ENCODE measurements at places on chromosomes 1 and 21.

- no peaks in the 10 kb centered on the region for H3K27me3 ChIP-seq
- no peaks in the 10 kb centered on the region for H3K36me3 ChIP-seq
- H3K4me1 ChIP-seq, result no peaks in the 10 kb centered on the region
Measured at GRCh38 chr1:91653183-91653582, 152.5 kb downstream of the CDC7 start.

GRCh38 chr1:91553177-91553591 is 52.5 kb downstream of the CDC7 start:
- no peak overlapping the region for H3K4me3 ChIP-seq
- no peak overlapping the region for H3K27ac ChIP-seq
- no peaks in the 10 kb centered on the region for H3K36me3 ChIP-seq
- no peaks in the 10 kb centered on the region for H3K27me3 ChIP-seq

DNA sequence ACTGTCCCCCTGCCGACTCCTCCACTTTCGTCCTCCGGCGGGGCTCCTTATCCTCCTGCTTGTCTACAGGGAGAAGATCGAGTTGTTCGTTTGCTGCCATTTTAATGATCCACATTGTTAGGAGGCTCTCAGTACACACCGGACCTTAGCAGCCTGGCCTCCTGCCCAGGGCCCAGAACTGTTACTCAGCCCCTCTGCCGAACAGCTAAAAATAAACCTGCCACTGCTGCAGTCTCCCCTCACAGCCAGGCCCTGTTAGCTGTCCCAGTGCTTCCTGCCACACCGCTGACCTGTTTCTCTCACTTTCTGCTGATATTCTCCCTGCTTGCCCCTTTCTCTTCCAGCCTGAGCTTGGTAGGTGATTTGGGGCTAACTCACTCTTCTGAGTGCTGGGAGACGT is 8.3 kb downstream of the MAPKAPK2 start:
- DNase-seq, result no peak
- peak overlapping the region; percentile 75 for H3K27ac ChIP-seq
- no peak overlapping the region for H3K4me3 ChIP-seq
- H3K4me1 ChIP-seq, result peaks cover 70% of the 10 kb centered on the region

- no peak overlapping the region for H3K27ac ChIP-seq
- H3K36me3 ChIP-seq, result no peaks in the 10 kb centered on the region
- H3K4me3 ChIP-seq, result no peak overlapping the region
- H3K4me1 ChIP-seq, result no peaks in the 10 kb centered on the region
- DNase-seq, result no peak
Measured at GRCh38 chr1:106753066-106753465, 303.4 kb upstream of the PRMT6 start.

DNA sequence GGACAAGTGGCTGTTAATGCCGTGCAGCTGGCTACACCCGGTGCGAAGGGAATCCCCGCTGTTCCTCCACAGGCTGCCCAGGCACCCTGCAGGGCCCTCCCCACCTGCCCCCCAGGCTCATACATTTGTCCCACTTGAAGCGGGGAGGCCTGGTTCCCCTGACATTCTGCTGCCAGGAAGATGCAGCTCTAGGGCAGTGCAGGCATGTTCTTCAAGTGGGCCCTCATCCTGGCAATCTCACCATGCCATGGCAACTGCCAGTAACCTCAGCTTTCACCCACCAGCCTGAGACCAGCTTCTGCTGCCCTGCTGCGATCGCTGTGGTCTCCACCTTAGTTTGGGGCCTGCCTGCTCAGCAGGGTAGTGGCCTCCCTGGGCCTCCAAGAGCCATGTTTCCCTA is 151.9 kb upstream of the COL6A1 start:
- no peak overlapping the region for H3K4me3 ChIP-seq
- no peaks in the 10 kb centered on the region for H3K4me1 ChIP-seq

DNA sequence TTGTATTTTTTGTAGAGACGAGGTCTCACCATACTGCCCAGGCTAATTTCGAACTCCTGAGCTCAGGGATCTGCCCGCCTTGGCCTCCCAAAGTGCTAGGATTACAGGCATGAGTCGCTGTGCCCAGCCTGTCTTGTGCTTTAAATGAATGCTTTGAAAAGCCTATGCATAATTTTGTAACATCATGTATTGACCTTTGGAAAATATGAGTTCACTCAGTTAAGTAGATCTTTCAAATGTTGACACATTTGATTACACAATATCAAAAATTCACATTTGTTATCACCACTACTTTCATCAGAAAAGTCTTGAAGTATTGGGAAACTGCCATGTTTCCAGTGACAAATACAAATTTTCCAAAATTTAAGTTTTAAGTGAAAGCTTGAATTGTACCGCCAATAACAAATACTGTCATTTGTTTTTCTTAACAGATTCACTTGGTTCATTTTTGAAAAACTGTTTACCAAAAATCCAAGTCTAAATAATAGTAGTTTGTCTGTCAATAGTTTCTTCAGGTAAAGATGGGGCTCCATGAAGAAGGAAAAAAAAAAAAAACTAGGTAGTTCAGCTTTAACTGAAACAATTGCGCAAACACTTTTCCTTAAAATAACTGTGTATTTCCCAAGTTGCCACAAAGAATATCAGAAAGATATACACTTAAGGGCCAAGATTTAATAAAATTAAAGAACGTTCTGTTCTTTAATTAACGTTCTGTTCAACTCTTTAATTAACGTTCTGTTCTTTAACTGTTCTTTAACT is 233.2 kb upstream of the NR5A2 start:
- H3K27me3 ChIP-seq, result no peaks in the 10 kb centered on the region
- no peaks in the 10 kb centered on the region for H3K4me1 ChIP-seq
- H3K36me3 ChIP-seq, result no peaks in the 10 kb centered on the region

GRCh38 chr1:43704838-43705237 is 2.5 kb upstream of the ST3GAL3 start:
- DNase-seq, result no peak
- no peak overlapping the region for H3K27ac ChIP-seq
- H3K27me3 ChIP-seq, result no peaks in the 10 kb centered on the region
- H3K36me3 ChIP-seq, result no peaks in the 10 kb centered on the region
- H3K4me3 ChIP-seq, result no peak overlapping the region

DNA sequence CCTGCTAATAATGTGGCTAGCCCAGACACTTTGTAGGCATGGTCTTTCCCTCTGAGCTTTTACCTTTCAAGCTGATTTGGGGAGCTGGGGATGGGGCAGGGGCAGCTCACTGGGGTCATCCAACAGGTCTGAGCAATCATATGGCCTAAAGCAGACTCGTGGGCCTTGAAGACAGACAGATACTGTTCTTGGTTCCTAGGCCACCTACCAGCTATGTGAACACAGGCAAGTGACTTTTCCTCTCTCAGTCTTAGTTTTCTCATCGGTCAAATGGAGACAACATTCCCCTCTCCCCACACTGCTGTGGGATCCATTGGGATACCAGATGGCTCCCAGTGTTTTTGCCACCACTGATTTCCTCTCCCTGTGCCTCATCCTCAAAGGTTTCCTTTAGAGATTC is 181.8 kb downstream of the RRAGC start:
- no peak overlapping the region for H3K4me3 ChIP-seq
- H3K36me3 ChIP-seq, result no peaks in the 10 kb centered on the region
- no peaks in the 10 kb centered on the region for H3K27me3 ChIP-seq
- no peaks in the 10 kb centered on the region for H3K4me1 ChIP-seq
- no peak for DNase-seq

DNA sequence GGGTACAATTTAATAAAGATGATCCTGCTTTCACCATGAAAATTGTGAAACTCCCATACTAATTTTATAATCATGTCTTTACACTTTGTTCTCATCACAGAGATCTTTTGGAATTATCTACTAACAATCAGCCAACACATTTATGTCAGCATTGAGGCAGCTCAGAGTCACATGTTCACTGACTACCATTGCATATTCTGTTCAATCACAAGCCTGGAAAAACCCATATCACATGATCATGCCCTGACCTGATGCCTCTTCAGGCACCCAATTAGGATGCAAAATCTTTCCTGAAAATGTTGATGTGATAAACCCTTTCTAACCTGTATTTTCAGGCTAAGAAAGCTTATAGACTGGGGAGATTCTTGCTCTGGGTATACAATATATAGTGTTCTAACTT is 21.6 kb upstream of the RASAL2 start:
- no peak for DNase-seq
- no peak overlapping the region for H3K27ac ChIP-seq
- no peaks in the 10 kb centered on the region for H3K36me3 ChIP-seq
- H3K27me3 ChIP-seq, result no peaks in the 10 kb centered on the region

GRCh38 chr1:19775317-19775716 is 24.4 kb downstream of the TMCO4 start:
- no peaks in the 10 kb centered on the region for H3K27me3 ChIP-seq
- no peaks in the 10 kb centered on the region for H3K36me3 ChIP-seq
- no peaks in the 10 kb centered on the region for H3K4me1 ChIP-seq
- no peak for DNase-seq

DNA sequence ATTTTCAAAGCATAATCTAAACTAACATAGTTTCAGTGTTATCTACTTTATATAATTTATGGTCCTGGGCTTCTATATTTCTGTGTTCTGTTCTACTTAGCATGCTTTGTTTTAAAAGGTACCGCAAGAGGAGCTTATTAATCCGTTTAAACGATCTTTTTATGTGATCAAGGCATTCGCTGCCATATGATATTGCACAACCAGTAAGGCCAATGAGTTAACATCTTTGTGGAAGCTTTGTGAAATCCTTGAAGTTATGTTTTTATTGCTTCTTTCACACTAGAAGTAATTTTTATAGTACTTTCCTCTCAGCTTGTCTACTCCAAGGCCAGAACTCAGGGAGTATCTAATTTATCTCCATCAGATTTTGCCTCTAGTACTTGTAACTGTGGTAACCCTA is 8.9 kb downstream of the LRRC8C start:
- no peaks in the 10 kb centered on the region for H3K4me1 ChIP-seq
- H3K36me3 ChIP-seq, result no peaks in the 10 kb centered on the region
- no peak overlapping the region for H3K4me3 ChIP-seq

DNA sequence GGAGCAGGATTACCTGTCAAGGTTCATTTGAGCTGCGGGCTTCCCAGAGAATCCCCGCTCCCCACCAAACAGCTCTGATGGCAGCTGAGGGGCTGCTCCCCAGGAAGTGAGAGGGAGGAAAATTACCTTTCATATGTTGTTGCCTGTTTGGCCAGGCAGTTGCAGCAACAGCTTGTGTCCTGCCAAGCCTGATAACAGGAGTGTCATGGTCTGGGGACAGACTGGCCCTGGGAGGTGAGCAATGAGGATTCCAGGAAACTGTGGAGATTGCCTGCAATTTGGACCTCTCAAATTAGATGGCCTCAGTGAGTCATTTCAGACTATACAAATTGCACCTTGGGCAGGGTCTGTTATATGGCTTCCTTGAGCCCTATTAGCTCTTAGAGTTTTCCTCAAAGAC is 189.3 kb downstream of the PTPRU start:
- H3K36me3 ChIP-seq, result no peaks in the 10 kb centered on the region
- DNase-seq, result no peak
- no peak overlapping the region for H3K27ac ChIP-seq
- H3K4me1 ChIP-seq, result no peaks in the 10 kb centered on the region
- H3K4me3 ChIP-seq, result no peak overlapping the region

DNA sequence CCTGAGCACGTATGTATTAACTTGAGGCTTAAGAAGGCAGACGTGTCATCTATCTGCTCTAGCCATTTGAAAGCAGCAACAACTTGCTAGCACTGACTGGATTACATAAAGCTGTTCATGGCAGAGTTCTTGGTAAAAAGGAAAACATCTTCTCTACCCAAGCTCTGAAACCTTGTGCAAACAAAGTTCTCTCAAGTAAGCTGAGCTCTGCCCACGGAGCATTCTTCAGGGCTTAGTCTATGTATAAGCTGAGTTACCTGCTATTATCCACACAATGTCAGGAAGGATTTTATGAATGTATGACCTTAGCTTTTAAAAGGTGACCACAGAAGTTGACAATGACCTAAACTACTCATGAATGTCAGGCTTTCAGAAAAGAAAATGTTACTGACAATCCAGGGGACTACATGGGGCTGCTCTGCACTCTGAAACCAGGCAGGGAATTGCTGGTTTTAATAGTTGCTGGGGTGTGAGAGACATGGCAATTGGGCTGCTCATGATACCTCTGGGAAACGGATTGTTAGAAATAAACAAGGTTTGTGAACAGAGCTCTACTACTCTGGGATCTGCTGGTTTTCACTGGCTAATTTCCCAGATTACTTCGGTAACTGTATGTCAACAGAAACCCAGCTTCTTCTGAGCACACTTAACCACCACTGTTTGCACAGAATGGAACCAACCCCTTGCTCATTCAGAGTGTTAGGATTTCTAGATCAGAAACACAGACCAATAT is 29.6 kb upstream of the CCN1 start:
- H3K4me3 ChIP-seq, result no peak overlapping the region
- no peaks in the 10 kb centered on the region for H3K27me3 ChIP-seq
- H3K4me1 ChIP-seq, result peaks cover 19% of the 10 kb centered on the region
- peak overlapping the region; percentile 50 for H3K27ac ChIP-seq

DNA sequence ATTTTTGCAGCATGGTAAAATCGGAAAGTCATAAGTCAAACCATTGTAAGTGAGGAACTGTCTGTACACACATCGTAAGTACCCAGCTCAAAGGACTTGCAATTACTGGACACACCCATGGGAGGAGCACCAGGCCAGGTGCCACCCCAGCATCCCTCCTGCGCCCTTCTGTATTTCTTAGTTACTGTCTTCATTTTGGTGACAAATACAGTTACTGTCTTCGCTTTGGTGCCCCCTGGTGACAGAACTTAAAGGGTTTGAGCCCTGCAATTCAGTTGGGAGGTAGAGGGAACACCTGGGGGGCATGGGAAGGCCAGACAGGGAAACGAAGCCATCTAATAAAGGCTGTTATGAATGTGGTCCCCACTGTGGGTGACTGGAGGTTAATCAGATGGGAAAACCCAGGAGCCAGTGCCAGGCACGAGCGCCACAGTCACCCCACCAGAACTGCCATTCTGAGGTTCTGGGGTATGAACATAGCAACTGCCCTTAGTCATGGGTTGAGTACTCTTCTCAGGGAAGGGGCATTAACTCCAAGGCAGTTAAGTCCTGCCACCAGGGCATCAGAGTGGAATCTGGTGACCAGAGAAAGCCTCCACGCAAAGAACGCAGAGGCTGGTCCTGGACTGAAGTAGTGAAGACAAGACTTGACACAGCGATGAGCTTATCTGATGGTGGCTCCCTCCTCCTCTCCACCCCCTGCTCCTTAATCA is 612.9 kb downstream of the PTPRU start:
- H3K27ac ChIP-seq, result no peak overlapping the region
- no peaks in the 10 kb centered on the region for H3K36me3 ChIP-seq
- peak; percentile 18 for DNase-seq
- no peaks in the 10 kb centered on the region for H3K27me3 ChIP-seq

GRCh38 chr1:116331523-116331922 is 41.5 kb upstream of the ATP1A1 start:
- H3K36me3 ChIP-seq, result no peaks in the 10 kb centered on the region
- H3K4me1 ChIP-seq, result peaks cover 47% of the 10 kb centered on the region
- H3K27ac ChIP-seq, result no peak overlapping the region
- no peak overlapping the region for H3K4me3 ChIP-seq
- no peaks in the 10 kb centered on the region for H3K27me3 ChIP-seq
- DNase-seq, result no peak

Data from Caco-2 (cell line).